ENCODE measurements at places on chromosomes 4 and X. TPM values are rescaled to one million over a fixed set of nuclear protein-coding genes. Genes with fewer than 3 reads are reported as not detected.

- DNase-seq = no peak
Observed at GRCh38 chrX:138740341-138740740, 28.8 kb upstream of the FGF13 start.

Gene PSMD10
- polyA plus RNA-seq = 79.5 TPM

DNA sequence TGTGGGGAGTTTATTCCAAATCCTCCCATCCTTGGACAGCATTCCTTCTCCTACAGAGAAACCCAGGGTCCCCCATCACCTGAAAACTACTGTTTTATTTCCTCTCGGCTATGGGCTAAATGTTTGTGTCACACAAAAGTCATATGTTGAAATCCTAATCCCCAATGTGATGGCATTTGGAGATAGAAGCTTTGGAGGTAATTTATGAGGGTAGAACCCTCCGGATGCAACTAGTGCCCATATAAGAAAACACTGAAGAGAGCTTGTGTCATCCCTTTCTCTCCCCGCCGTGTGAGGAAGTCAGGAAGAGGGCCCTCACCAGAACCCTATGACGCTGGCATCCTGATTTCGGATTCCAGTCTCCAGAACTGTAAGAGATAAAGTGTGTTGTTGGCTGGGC is 127.8 kb upstream of the NOCT start:
- DNase-seq = no peak

DNA sequence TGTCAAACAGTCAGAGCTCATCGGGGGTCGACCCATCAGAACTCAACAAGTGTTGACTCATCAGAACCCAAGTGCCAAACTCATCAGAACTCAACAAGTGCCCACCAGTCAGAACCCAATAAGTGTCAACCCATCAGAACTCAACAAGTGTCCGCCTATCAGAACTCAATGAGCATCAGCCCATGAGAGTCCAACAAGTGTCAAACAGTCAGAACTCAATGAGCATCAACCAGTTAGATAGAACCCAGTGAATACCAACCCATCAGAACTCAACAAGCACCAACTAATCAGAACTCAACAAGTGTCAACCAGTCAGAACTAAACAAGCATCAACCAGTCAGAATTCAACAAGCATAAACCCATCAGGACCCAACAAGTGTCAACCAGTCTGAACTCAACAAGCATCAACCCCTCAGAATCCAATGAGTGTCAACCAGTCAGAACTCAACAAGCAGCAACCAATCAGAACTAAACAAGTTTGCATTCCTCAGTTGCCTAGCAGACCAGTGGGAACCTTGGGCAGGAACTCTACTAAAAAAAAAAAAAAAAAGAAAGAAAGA is 115.3 kb downstream of the PRKX start:
- no peak for DNase-seq

GRCh38 chr4:39637221-39637585 is 1.5 kb downstream of the SMIM14 start:
- no peak for DNase-seq
